ENCODE measurements at places on chromosomes 6 and 20. TPM values are rescaled to one million over a fixed set of nuclear protein-coding genes. Genes with fewer than 3 reads are reported as not detected.

Gene CCN5
- polyA plus RNA-seq: not detected

Gene TSPO2
- polyA plus RNA-seq: 0.79 TPM

Gene LIME1
- 3.4 TPM for polyA plus RNA-seq

Gene DPPA5
- polyA plus RNA-seq: not detected

GRCh38 chr20:49768204-49769047 is 44.2 kb upstream of the SLC9A8 start:
- DNase-seq: no peak

- no peak for DNase-seq
Observed at GRCh38 chr20:34089655-34090345, 22.2 kb downstream of the EIF2S2 start.

DNA sequence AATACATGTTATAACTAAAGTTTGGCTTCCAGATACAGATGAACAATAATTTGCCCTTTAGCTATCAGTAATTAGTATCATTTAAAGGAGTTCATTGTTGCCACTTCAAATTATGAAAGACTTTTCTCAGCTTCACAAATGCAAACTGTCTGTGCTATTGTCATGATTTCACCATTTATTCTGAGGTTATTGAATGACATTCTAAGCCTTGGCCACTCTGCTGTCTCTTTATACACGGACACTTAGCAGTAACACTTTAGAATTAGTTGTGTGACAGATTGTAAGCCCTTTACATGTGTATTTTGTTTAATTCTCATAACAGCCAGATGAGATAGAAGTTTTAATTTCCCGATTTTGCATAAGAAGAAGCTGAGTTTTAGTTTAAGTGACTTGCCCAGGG is 176.6 kb downstream of the SLC35F1 start:
- DNase-seq: no peak

DNA sequence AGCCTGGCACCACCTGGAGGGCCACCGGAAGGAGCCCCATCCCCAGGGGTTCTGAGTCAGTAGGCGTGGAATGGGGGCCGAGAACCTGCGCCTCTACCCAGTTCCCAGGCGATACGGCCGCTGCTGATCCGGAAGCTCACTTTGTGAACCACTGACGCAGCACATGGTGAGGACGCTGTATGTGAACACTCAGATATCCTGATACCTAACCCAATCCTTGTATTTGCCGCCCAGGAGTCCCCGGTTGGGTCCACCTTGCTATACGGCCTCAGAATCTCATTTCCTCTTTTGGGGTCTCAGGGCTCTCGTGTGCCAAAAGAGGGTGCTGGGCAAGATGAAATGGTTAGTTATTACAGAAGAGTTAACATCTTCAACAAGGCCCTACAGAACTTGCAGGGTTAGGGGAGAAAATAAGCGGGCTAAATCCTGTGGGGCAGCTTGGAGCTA is 604 bp upstream of the RAB5IF start:
- DNase-seq: no peak

DNA sequence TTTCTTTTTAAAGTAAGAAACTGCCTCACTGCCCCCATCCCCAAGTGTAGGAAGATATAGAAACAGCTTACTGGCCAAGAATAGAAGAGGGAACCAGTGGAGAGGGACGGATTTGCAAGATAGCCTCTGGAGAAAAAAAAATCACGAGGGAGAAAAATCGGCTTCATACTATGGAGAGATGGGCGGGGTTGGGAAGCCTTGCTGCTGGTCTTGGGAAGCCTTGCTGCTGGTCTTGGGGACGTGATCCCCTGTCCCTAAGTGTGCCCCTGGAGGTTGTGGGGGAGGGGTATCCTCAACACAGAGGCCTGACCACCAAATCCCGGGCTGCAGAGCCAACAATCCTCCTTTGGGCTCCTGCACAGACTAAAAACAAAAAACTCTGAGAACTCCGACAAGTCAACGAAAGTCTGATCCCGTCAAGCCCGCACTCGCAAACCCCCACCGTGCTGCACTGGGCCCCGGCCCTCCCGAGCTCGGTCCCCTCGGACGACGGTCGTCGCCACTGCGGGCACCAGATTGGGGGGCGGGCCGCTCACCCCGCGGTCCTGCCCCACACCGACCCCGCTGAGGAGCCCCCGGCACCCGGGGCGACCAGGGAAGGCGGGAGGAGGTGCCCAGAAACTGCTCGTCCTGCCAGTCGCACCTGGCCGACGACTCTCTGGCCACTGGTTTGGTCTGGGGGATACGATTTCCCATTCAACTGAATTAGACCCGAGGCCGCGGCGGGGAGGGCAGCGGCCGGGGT is 750 bp downstream of the MAP7 start:
- no peak for DNase-seq

Data from left renal cortex interstitium (tissue), 4 donors.